Stimulated activated naive B cell treated with anti-CD40 and anti-IgM and Interleukin-4, amounts not matched to agents 10 μg/mL and 1 μg/mL and 100 μg/mL, for 72 hours (primary cell): ENCODE measurements at places on chromosomes 1 and 21.
A peak's percentile ranks its signal among the peaks of the same experiment; 100 is the strongest.

DNA sequence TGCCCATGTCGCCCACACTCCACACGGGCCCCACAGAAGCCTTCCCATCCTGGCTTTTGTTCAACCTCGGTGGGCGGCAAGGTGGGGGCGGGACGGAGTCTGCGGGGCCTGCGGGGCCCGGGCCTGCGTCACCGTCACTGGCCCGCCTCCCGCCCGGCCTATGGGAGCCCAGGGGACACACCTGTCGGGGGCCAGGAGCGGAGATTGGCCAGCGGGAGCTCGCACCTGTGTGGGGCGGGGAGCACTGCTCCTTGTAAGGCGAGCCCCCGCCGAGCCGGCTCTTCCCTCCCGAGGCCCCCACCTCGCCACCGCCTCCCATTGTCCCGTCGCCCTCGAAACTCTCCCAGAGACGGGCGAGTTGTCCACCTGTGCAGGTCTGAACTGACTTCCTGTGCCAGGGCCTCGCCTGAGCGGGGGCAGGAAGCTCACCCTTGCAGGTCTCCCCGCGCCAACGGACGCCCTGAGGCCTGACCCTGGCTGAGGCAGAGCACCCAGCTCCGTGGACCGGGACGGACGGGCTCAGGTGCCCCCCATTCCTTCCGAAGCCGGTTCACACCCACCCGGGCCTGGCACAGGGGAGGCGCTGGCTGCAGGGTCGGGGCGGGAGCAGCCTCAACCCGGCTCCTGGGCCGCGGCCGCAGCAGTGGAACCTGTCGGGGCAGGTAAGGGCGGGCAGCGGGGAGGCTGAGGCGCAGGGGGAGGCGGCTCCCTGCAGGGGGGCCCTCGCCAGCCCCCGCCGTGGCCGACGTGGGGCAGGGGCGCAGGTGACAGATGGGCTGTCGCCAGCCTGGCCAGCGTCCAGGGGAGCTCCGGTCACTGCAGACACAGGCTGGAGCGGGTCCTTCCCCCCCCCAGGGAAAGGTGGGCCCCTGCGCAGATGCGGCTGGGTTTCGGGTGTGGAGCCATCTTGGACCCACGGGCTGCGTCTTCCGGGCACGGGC is 10.8 kb upstream of the TTLL10 start:
- no peak for DNase-seq

DNA sequence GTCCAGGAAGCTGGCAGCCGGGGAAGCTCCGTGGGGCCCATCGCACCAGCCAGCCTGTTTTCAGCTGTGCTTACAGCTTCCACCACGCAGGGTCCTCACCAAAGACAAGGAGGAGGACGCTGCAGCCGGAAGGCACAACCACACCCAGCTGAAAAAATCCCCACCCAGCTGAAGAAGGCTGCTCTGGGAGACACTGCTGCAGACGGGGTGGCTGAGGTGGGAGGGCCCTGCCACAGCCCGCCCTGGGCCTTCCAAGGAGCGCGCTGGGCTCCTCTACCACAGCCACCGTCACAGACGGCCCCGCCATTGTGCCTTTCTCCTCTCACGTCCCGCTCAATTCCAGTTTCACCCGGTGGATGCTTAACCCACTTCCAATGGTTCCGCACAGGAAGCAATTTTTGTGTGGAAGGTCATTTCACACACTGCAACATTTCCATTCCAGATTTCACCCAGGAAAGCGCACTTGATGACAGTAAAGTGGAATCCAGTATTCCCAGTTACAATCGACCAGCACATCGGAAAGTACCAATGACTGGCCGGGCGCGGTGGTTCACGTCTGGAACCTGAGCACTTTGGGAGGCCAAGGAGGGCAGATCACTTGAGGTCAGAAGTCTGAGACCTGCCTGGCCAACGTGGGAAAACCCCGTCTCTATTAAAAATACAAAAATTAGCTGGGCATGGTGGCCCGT is 47.9 kb downstream of the NPHP4 start:
- no peak for DNase-seq

- no peak for DNase-seq
These were observed 40.5 kb upstream of the RALGPS2 start for GRCh38 chr1:178684542-178685000.

DNA sequence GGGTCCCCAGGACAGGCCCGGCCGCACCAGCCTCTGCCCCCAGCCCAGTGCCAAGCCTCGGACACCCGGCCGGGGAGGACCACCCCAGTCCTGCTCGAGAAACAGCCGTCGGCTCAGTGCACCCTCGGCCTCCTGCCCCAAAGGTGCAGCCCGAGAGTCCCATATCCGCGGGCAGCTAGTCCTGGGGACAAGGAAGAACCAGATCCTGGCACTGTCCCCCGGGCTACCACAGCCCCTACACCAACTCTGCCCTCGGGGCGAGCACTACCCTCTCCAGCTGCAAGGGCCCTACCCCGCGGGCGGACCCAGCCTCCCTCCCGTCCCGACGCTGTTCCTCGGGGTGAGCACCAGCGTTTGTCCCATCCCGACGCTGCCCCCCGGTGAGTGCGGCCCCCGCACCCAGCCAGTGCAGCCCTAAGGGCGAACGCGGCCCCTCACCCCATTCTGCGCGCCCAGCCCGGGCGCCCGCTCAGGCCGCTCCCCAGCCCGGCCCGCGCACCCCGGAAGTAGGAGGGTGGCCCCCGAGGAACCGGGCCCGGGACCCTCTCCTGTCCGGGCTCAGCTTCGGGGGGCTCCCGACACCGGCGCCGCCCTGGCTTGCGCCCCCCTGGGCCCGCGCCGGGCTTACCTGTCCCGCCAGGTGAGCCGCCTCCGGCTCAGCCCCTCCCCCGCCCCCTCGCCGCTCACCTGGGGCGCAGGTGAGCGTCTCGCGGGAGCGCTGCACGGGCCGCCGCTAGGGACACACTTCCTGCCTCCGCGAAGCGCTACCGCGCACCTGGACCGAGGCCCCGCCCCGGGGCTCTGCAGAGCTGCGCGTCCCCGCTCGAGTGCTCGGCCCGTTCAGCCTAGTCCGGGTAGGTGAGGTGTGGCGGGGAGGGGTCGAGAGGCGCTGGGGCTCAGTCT is at the start of gene KDF1:
TSS of gene KDF1 (minus strand) at position 747 of the 903 bp plus-strand sequence. CDS start 8,088 bp downstream, outside the sequence.
- DNase-seq, result peak; percentile 10

DNA sequence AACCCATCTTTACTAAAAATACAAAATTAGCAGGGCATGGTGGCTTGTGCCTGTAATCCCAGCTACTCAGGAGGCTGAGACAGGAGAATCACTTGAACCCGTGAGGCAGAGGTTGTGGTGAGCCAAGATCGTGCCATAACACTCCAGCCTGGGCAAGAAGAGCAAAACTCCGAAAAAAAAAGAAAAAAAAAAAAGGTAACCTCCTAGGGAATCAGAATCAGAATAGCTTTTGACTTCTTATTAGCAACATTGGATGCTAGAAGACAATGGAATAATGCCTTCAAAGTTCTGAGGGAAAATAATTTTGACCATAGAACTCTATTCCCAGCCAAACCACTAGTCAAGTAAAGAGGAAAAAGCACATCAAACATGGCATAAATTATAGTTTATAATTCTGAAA is 60.9 kb downstream of the LMO4 start:
- DNase-seq, result no peak

DNA sequence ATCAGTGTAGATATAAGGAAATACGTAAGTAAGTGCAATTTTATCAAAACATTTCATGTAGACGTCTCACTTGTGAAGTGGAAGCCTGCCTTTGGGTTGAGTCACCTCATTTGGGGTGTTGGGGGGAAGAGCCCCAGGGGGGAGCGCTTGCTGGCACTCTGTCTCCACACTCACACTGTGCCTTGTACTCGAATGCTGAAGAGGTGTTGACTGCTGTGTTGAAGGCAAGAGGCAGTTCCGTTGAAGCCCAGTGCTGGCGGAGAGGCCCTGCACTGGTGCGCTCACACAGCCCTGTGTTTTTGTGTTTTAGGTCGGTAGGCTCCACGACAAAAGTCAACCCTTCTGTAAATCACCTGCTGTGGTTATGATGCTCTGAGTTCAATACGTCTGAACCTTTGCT is 131.9 kb upstream of the COL6A1 start:
- no peak for DNase-seq

GRCh38 chr1:203186091-203186445 is 436 bp downstream of the CHI3L1 start:
- DNase-seq, result no peak

- DNase-seq, result peak; percentile 90
These were observed 11.4 kb downstream of the UBASH3A start for GRCh38 chr21:42414928-42415769.

DNA sequence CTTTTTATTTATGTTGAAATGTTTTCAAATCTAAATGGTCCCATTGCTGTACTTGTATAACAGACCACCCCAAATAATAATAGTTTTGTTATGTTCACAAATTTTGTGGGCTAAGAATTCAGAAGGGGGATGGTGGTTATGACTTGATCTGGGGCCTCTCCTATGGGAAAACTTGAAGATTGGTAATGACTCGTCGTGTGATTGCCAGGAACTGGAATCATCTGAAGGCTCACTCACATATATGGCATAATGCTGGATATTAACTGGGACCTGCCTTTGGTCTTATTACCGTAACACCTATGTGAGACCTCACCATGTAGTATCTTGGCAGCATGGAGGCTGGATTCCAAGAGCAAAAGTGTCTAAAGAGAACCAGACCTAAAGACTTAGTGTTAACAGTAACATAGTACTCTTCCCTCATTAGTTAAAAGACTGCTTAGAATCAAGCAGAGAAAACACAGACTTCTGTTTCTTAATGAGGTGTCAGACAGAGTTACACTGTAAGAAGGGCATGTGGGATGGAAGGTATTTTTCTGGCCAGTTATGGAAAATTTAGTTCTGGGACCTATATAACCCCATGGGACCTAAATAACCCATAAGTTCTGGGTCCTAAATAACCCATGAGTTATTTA is 11.9 kb downstream of the LYPLAL1 start:
- DNase-seq, result no peak

DNA sequence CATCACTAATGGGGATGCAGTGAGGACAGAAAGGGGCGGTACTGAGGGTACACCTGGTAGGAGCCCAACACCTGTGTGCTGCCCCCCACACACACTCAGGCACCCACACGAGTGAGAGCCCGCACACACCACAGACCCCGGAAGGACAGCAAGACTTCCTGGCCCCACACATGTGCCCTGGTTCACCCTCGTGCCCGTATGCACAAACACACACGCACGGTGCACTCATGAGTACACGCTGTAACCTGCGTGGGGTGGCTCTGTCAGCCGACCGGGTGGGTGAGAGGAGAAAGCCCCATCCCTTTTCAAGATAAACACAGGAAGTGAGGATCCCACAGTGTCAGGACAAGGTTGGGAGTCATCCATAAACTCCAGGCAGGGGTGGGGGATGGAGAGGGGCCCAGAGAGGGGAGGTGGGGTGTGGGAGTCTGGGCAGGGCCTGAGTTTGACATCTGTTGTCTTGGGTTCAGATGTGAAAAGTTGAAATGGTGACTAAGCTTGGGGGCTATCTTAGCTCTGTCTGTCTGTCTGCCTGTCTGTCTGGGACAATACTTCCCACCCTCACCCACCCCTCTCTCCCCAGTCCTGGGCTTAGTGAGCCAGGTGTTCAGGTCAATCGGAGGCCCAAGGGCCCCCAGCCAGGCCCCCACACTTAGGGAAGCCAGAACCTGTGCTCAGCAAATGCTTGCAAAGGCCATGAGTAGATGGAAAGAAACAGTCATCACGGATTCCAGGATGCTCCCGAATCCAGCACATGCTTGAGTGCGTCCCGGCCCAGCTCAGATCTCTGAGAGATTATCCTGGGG is 119.8 kb upstream of the ZBTB40 start:
- DNase-seq, result no peak

DNA sequence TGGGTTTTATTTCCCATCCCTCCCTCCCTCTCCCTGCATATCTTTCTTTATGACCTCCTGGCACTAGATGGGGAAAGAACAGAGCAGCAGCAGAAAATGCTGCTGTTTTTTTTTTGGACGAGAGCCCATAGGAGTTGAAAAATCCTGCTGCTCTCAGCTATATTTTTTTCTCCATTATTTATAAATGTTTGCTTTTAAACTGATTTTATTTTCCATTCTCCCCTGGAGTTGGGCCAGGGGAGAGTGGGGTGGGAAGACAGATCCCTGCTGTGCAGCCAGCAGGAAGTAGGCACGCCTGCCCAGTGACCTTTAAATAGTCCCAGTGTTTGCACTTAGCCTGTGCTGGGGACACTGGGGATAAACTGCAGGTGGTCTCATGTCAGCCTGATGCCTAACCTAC is 17.4 kb downstream of the SFT2D2 start:
- no peak for DNase-seq

- peak; percentile 80 for DNase-seq
These were observed 549 bp downstream of the THBS3 start for GRCh38 chr1:155206891-155207805.

DNA sequence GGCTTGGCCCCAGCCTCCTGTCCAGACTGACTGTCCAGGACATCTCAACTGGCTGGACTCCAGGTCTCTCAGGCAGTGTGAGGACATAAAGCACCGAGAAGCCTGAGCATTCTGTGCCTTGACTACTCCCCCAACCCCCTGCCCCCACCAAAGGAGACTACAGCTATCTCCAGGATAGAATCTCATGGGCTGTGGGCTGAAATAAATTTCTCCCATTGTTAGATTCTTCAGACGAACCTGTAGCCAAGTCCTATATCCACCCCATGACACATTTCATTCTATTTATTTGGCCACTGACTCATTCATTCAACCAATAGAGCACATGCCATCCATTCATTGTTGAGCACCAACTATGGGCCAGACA is 11.4 kb downstream of the VWA5B1 start:
- no peak for DNase-seq

- no peak for DNase-seq
These were observed 86.1 kb upstream of the SLC2A1 start for GRCh38 chr1:43044572-43045361.

DNA sequence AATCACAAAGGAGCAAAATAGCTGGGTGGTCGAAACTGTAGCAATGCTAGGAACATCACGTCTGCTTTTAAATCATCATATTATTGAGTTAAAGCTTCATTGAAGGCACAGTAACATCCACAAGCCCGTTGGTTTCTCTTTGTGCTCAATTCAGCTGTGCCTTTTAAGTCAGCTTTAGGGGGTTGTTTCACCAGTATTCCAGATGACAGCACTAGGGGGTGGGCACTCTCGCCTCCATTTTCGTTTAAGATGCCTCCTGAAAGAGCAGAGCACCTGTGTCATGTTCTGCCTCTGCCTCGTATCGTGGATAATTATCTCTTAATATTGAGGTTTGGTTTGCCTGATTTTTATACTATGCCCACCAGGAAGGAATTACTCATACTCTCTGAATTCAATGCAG is 139.8 kb upstream of the PTBP2 start:
- no peak for DNase-seq

DNA sequence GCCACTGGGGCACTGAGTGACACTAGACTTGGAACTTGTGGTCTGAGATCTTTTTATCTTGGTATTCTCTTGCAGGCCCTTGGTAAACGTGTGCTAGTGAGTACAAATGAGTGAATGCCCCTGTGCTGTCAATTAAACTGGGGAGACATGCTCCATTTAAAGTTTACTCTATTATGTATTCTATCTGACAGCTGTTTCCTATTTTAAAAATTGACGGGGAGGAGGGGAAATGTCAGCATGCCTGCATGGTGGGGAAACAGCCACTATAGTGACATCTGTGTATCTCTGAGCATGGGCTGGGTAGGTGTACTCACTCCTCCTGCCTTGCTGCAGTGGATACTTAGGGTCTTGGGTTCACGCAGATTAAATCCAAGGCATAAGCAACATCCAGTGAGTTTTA is 59.0 kb upstream of the IKBKE start:
- DNase-seq, result no peak

- no peak for DNase-seq
These were observed 150.0 kb downstream of the PPP1R12B start for GRCh38 chr1:202498542-202498941.

GRCh38 chr1:9332513-9333143 is 39.9 kb downstream of the SPSB1 start:
- DNase-seq, result no peak

GRCh38 chr1:57013522-57013921 is 47.7 kb upstream of the C8B start:
- no peak for DNase-seq
